ENCODE measurements at places on chromosomes 6 and 20.

DNA sequence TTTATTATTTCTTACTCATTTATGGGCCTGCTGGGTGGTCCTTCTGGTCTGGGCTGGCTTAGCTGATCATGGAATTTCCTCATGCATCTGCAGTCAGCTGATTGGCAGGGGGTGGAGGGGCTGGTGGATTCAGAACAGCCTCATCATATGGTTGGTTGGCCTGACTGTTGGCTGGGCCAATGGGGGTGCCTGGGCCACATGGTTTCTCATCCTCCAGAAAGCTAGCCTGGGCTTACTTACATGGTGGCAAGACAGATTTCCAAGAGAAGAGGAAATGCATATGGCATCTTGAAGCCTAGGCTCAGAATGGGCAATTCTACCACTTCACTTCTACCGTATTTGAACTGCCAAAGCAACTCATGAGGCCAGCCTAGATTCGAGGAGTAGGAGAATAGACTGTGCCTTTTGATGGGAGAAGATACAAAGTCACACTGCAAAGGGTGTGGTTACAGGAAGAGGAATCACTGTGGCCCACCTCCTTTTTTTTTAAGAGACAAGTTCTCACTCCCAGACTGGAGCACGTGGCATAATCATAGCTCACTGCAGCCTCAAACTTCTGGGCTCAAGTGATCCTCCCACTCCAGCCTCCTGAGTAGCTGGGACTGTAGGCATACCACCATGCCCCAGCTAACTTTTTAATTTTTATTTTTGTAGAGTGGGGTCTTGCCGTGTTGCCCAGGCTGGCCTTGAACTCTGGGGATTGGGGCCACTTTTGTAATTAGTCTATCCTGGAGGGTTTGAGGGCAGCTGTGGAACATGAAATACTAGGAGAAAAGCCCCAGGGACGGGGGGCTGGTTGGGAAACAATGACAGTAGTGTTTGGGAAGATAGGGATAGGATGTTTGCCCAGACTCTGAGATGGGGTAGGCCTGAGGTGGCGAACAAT, 47.6 kb upstream of the RNF24 start:
- no peaks in the 10 kb centered on the region for H3K27me3 ChIP-seq
- no peaks in the 10 kb centered on the region for H3K36me3 ChIP-seq
- DNase-seq: no peak
- peak overlapping the region; percentile 89 for H3K27ac ChIP-seq
- H3K4me1 ChIP-seq: peaks cover 59% of the 10 kb centered on the region
- H3K4me3 ChIP-seq: no peak overlapping the region

DNA sequence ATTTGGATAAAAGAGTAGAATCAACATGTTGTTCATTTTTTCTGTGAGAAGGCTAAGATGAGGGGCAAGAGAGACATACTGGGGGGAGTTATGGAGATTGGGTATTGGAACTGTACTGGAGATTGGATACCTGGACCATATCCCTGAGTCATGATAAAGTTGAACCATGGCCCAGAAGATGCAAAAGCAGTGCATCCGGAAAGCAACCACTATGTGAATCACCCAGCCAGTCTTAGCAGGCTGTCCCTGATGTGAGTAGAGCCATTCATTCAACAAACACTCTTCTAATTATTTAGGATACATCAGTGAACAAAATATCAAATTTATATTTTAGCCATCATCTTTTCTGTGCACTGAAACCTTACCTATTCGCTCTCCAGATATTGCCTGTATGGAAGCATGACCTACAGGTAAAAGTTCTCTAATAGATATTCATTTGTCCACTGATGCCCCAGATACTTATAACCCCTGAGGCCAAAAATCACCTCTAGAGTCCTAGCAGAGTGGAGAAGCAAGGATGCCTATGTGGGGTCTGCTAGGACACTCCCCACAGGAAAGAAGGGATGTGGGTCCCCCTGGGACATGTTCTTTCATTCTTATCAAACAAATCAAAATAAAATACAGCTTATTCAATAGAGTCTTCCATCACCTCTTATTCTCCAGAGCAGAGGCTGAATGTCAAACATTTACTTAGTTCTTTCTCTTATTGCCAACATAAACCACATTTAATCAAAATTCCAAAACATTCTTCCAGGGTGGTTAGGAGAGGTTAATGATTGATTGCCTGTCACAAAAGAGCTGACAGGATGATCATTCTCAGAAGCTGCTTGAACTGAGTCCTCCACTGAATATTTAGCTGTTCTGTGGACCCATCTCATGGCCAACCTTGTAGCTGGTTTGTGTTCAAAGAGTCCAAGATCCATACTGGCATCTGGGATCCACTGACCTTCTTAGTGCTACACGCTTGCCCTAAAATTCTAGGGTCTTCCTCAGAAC, 37.0 kb upstream of the PKHD1 start:
- H3K36me3 ChIP-seq: no peaks in the 10 kb centered on the region
- H3K4me3 ChIP-seq: no peak overlapping the region
- H3K4me1 ChIP-seq: no peaks in the 10 kb centered on the region
- peaks cover 1% of the 10 kb centered on the region for H3K27me3 ChIP-seq
- DNase-seq: no peak

GRCh38 chr6:40529040-40529439, 58.1 kb downstream of the LRFN2 start:
- no peak overlapping the region for H3K4me3 ChIP-seq
- no peak for DNase-seq
- H3K27ac ChIP-seq: no peak overlapping the region
- no peaks in the 10 kb centered on the region for H3K4me1 ChIP-seq
- peaks cover 6% of the 10 kb centered on the region for H3K27me3 ChIP-seq

GRCh38 chr6:32906539-32906938, 34.3 kb downstream of the HLA-DMB start:
- peak; percentile 63 for DNase-seq
- peaks cover 12% of the 10 kb centered on the region for H3K4me1 ChIP-seq
- H3K27me3 ChIP-seq: peaks cover 7% of the 10 kb centered on the region
- no peak overlapping the region for H3K4me3 ChIP-seq
- H3K36me3 ChIP-seq: no peaks in the 10 kb centered on the region

DNA sequence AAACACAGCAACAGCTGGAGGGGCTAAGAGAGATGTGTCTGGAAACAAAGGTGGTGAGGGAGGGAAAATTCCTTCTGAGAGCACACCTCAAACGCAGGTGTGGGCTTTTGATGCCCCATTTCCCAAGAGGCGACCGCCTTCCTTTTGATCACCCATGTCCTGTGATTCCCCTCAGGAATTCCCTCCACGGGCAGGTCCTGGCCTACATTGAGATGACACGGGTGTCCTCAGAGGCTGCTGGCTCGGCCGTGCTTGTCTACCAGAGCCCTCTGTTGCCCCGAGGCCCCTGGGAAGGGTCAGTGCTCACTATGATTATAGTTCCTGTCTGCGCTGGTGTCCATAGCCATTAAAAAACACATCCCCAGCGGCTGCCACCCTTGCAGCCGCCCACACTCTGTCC, 242.6 kb downstream of the TFAP2C start:
- H3K27ac ChIP-seq: no peak overlapping the region
- no peak overlapping the region for H3K4me3 ChIP-seq
- peaks cover 14% of the 10 kb centered on the region for H3K4me1 ChIP-seq
- no peaks in the 10 kb centered on the region for H3K36me3 ChIP-seq
- no peak for DNase-seq

- DNase-seq: no peak
- peaks cover 9% of the 10 kb centered on the region for H3K27me3 ChIP-seq
- no peak overlapping the region for H3K27ac ChIP-seq
- no peaks in the 10 kb centered on the region for H3K4me1 ChIP-seq
Observed at GRCh38 chr20:38579219-38579910, 1.6 kb upstream of the ADIG start.

GRCh38 chr6:41257369-41258195, 28.9 kb downstream of the TREM1 start:
- H3K27me3 ChIP-seq: peaks cover 3% of the 10 kb centered on the region
- H3K27ac ChIP-seq: no peak overlapping the region
- DNase-seq: peak; percentile 33
- peaks cover 8% of the 10 kb centered on the region for H3K4me1 ChIP-seq

- H3K4me1 ChIP-seq: peaks cover 35% of the 10 kb centered on the region
- H3K4me3 ChIP-seq: peak overlapping the region; percentile 86
- DNase-seq: no peak
- H3K27ac ChIP-seq: no peak overlapping the region
- peaks cover 21% of the 10 kb centered on the region for H3K27me3 ChIP-seq
Observed at GRCh38 chr6:7726416-7727085, 652 bp downstream of the BMP6 start.

DNA sequence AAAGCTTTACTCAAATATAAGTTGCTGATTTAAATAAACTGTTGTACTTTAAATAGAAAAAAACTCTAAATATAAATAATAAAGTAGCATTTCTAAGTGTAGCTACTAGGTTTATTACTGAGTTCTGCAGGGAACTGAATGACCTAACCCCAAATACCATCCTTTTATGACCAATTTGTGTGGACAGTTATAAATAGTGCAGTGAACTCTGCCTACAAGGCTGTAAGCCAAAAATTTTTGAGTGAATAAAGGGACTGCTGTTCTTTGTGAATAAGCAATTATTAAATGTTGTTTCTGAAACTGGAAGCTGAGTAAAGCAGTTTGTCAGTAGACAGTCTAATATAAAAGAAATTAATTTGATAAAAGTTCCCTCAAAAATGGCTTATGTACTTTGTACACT, 90.8 kb upstream of the ELOVL5 start:
- peaks cover 53% of the 10 kb centered on the region for H3K4me1 ChIP-seq
- no peaks in the 10 kb centered on the region for H3K36me3 ChIP-seq
- DNase-seq: peak; percentile 71
- no peak overlapping the region for H3K4me3 ChIP-seq
- H3K27ac ChIP-seq: no peak overlapping the region

DNA sequence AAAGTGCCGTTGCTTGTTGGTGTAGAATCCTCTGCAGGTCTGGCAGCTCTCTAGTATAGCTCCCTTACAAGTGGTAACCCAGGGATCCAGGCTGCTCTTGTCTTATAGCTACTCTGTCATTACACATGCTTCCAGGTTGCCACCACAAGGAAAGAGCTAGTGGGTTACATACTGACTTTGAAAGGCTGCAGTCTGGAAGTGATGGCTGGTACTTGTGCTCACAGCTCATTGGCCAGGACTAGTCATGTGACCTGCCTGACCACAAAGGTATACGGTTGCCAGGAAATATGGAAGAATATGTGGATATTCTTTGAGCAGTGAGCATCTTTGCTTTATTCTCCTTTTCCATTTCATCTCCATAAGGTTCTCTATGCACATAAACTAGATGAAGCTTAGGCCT, 46.0 kb downstream of the RREB1 start:
- H3K4me1 ChIP-seq: peaks cover 95% of the 10 kb centered on the region
- no peak for DNase-seq
- peaks cover 4% of the 10 kb centered on the region for H3K36me3 ChIP-seq
- peak overlapping the region; percentile 52 for H3K27ac ChIP-seq
- H3K27me3 ChIP-seq: no peaks in the 10 kb centered on the region
- H3K4me3 ChIP-seq: no peak overlapping the region

- no peak overlapping the region for H3K27ac ChIP-seq
- DNase-seq: no peak
- no peaks in the 10 kb centered on the region for H3K27me3 ChIP-seq
- peaks cover 23% of the 10 kb centered on the region for H3K4me1 ChIP-seq
Observed at GRCh38 chr6:14723535-14724086, 522.3 kb upstream of the JARID2 start.

Measured in HFFc6 (cell line).